ENCODE measurements at places on chromosomes 5 and 9.

DNA sequence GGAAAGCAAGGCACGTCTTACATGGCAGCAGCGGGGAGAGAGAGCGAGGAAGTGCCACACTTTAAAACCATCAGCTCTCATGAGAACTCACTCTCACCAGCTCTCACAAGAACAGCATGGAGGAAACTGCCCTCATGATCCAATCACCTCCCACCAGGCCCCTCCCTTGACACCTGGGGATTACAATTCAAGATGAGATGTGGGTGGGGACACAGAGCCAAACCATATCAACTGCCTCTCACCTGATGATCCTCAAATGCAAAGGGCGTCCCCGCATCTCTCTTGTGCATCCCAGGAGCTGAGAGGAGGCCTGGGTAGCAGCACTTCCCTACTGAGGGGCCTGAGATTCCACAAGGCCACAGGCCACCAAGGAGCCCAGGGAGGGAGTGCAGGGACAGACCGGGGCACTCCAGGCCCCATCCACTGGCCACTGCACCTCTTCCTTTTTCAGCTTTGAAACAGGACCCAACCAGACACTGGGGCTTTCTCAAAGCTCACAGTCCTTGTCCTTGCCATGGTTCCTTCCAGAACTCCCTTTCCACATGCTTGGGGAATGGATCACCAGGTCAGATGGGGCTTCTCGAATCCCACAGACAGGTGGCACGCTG is 54.5 kb upstream of the IL17B start:
- DNase-seq: no peak

GRCh38 chr5:15234911-15235310 is 265.1 kb upstream of the FBXL7 start:
- DNase-seq: no peak

DNA sequence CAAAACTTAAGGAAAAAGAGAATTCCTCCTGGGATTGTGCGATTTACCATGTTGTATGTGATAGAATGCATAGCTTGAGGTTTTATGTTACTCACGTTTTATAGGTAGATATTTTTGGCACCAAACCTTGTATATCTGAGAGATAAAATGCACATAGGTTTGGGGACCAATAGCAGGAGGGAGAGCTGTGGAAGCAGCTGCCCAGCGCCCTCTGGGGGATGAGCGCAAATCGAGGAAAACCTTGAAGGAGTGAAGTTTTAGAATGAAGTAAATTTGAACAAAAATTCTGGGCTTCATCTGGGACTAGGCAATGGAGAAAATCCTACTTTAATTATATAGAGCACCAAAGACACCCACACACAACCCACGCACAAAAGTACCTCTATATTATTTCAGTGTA is 197.0 kb downstream of the ADCY2 start:
- DNase-seq: peak; percentile 44

GRCh38 chr5:22465177-22465576 is 388.0 kb downstream of the CDH12 start:
- DNase-seq: no peak

- no peak for DNase-seq
These were observed 343.6 kb downstream of the LRRC70 start for GRCh38 chr5:62922191-62922590.

- no peak for DNase-seq
These were observed 421.7 kb upstream of the TYRP1 start for GRCh38 chr9:12271421-12271891.

- no peak for DNase-seq
These were observed 92.9 kb upstream of the PIK3R1 start for GRCh38 chr5:68122439-68123328.

DNA sequence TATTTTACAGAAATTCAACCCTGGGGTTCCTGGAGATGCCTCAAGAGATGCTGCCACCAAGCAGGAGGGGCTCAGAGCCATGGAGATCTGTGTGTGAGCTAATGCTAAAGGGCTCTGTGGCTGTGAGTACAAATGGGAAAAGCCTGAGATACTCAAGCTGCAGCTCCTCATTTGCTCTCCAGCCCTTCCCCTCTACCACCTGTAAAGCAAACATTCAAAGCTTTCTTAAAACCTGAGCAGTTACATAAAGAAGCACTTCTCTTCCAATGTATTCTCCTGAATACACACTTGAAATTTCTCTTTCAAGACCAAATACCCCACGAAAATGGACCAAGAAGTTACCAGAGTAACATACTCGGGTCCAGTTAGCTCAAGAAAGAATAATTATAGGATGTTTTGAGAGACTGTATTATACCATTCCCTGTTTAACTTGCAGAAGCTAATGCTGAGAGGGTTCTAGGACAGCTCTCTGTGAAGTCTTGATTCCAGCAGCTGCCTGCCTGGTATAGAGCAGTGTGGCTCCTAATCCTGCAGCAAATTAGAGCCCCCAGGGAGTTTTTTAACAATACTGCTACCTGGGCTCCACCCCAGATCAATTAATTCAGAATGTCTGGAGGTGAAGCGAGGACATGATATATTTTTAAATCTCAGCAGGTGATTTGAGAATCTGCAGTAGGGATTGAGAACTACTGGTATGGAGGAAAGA is 21.1 kb downstream of the RGS7BP start:
- DNase-seq: no peak

DNA sequence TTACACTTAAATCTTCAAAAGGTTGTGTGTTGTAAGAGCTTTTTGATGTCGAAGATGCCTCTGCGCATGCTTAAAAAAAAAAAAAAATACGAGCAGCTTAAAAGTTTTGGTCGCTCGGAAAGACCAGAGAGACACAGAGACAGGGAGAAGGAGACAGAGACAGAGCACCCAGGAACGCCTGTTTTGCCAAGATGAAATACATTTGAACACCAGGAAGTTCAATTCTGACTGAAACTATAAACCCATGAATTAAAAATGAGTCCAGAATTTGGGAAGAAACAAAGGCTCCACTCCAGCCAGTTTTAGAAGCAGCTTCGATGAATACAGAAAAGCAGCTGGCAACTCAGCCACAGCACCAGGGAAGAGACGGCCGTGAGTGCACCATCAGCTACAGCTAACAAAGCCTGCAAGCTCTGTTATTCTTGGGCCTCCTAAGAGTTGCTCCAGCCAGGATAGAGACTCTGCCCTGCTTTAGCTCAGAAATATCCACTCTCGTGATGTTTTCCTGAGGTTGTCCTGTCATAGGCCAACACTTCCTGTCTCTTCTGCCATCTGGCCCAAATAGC is 2.5 kb upstream of the ZNF474 start:
- DNase-seq: no peak

DNA sequence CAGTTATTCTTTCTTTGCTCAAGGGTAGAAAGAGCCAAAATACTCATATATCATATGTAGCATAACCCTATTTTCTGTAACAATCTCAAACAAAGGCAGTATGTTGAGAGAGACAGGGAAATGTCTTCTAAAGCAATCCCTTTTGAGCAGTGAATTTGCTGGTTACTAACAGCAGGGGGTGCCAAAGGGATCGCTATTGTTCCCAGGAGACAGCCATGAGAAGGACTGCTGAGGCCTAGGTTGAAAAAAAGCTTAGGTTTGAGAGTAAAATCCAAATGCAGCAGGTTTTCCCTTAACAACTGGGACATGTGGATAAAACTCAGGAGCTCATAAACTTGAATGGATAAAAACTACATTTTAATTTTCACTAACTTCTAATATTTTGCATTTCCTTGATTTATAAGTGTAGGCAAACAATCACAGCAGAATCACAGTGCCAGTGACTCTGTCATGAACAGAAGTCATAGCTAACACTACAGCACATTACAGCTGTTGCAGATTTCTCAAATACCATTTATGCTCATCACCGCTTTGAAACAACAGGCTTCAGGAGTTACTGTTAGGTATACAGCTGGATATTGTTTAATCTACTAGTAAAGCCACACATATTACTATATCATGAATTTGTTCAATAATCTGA is 148.4 kb downstream of the MAPKAP1 start:
- peak; percentile 58 for DNase-seq

DNA sequence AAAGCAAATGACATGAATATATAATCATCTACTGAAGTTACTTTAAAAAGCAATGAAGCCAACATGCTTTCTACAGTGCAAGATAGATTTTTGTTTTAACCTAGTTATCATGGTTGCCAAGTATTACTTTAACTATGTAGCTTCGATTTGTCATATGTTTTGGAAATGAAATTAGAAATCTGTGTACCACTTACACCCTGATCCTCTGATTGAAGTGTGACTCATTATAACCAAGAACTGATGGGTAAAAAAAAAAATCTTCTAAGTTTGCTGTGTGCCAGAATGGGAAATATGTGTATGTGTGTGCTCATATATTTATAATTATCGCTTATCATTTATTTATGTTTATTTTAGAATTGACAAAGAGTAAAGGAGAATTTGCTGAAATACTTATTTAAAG is 9.1 kb upstream of the CDC42SE2 start:
- no peak for DNase-seq

DNA sequence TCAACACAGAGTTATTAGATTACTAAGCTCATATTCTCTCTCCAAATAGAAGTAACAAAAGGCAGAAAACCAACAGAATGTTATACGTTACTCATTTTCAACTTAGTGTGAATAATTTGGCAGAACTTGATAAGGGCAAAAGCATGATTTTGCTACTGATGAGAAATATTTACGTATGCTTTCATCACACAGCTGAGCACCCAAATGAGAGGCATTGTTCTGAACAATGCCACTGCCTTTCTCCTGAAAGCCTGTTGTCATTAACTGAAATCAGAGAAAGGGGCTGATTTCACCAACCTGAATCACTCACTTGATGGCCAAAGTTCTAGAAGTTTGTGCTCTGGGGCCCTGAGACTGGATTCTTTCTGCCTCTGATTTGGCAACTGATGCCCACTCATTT is 367.5 kb upstream of the PTGER4 start:
- no peak for DNase-seq

GRCh38 chr9:135239100-135239768 is 151.8 kb downstream of the OLFM1 start:
- no peak for DNase-seq

- DNase-seq: no peak
These were observed 3.6 kb upstream of the ENG start for GRCh38 chr9:127858041-127858512.

DNA sequence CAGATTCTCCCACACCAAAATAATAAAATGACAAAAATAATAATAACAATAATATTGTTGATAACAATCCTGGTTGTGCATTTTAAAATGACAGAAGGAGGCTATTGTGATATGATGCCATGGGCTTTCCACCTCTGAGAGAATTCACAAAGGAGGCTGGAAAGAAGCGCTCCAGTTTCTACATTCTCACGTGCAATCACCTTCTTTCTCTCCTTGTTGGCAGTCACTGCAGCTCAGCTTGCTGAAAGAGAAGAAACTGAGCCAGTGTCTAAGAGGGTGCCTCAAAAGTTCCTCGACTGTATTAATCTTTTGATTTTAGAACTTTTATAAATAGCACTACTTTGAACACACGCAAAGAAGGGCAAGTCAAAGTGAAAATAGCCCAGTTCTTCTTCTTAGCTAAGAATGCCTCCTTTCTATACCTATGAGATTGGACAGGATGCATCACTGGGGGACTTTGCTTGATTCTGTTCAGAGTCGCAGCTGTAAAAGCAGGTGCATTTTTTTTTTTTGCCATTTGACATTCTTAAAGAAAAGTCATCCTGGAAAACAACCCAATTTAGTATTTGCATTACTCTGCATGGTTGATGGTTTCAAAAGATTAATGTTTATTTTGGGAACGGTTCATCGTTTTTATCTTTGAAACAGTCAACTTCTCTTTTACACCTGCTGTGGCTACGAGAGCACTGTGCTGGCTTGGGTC is 12.4 kb upstream of the SUB1 start:
- no peak for DNase-seq

DNA sequence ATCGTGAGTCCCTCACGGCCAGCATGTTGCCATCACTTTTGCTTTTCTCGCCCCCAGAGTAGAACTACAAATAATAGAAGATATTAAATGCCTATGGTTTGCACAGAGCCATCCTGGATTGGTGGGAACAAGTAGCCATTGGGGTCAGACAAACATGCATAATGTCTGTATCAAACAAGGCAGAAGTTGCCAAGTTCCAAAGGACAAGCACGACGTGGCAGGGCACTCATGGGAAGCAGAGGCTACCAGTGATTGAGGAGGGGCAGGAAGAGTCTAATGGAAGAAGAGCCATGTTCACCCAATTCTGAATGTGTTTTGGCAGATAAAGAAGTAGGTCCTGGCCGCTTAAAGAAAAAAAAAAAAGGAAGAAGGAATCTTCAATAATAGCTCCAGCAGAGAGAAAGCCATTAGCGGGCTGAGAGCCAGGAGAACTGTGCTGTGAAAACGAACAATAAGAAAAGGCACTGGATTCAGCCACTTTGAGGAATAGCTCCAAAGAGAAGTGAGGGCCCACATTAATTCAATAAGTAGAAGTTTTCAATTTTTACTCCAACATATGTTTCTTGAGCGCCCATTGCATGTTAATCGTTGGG is 153.7 kb upstream of the ADCY2 start:
- DNase-seq: no peak

DNA sequence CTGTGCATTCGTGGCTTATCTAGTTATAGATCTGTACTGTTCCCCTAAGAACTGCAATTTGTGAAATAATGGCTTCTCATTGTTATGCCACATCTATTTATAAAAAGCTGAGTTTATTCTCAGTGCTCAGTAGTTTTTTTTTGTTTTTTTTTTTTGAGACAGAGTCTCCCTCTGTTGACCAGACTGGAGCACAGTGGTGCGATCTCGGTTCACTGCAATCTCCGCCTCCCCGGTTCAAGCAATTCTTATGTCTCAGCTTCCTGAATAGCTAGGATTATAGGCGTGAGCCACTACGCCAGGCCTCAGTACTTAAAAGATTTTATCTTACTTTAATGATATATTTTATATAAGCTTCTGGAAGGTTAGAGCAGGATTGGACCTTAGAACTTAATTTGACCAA is 19.0 kb downstream of the SEC61B start:
- peak; percentile 16 for DNase-seq

DNA sequence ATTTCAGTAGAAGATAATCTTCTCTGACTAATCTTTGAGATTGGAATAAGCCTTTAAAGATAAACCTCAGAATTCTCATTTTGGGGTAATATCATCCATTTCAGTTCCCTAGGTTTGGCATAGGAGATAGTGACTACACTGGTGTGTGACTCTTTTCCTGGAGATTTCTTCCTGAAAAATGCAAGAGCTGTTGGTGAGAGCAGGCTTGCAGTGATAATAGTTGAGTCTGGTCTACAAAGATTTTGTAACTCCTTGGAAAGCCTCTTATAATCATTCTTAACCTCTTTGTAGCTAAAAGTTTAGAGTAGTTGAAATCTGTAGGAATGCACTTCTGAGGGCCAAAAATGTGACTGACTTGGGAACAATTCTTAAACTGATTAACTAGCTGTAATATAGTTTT is 23.4 kb downstream of the RANBP17 start:
- peak; percentile 18 for DNase-seq

Measured in trophoblast cell (in vitro differentiated cells and primary cell).